ENCODE measurements at places on chromosomes 6 and 20. TPM values are rescaled to one million over a fixed set of nuclear protein-coding genes. Genes with fewer than 3 reads are reported as not detected.

MMP24 gene
- total RNA-seq, result 0.07 TPM

ADGB gene
- not detected for total RNA-seq

HLA-DRB1 gene
- total RNA-seq, result 22.9 TPM

ASIP gene
- not detected for total RNA-seq

NR2E1 gene
- not detected for total RNA-seq

RAB5IF gene
- total RNA-seq, result 215 TPM

ATP9A gene
- 24.6 TPM for total RNA-seq

GRIK2 gene
- total RNA-seq, result 1.2 TPM

MEI4 gene
- total RNA-seq, result not detected

THBD gene
- total RNA-seq, result 10.4 TPM

BMP2 gene
- 4.3 TPM for total RNA-seq

MTHFD1L gene
- total RNA-seq, result not detected

TCF21 gene
- 0.26 TPM for total RNA-seq

MUCL3 gene
- not detected for total RNA-seq

METTL24 gene
- not detected for total RNA-seq

ARFRP1 gene
- 35.1 TPM for total RNA-seq

RPP40 gene
- 11.0 TPM for total RNA-seq

KLHDC3 gene
- total RNA-seq, result 153 TPM

C6orf58 gene
- total RNA-seq, result not detected

LY86 gene
- not detected for total RNA-seq

TBPL1 gene
- 9.1 TPM for total RNA-seq

VARS2 gene
- 16.0 TPM for total RNA-seq

CCDC170 gene
- total RNA-seq, result not detected

MAN1A1 gene
- total RNA-seq, result 20.2 TPM

MMUT gene
- total RNA-seq, result 15.6 TPM

HLA-DOA gene
- total RNA-seq, result 0.68 TPM

FOXQ1 gene
- total RNA-seq, result not detected

KIAA1755 gene
- total RNA-seq, result 0.41 TPM

LY6G5C gene
- not detected for total RNA-seq

AGER gene
- not detected for total RNA-seq

ESR1 gene
- total RNA-seq, result 0.61 TPM

MCHR2 gene
- not detected for total RNA-seq

GSTA2 gene
- not detected for total RNA-seq

MYT1 gene
- not detected for total RNA-seq
